Stimulated activated CD8-positive, alpha-beta memory T cell treated with anti-CD3 and anti-CD28 coated beads, Interleukin-15, amount 100 ng/mL, for 24 hours (primary cell): ENCODE measurements at places on chromosomes 2 and 18.

DNA sequence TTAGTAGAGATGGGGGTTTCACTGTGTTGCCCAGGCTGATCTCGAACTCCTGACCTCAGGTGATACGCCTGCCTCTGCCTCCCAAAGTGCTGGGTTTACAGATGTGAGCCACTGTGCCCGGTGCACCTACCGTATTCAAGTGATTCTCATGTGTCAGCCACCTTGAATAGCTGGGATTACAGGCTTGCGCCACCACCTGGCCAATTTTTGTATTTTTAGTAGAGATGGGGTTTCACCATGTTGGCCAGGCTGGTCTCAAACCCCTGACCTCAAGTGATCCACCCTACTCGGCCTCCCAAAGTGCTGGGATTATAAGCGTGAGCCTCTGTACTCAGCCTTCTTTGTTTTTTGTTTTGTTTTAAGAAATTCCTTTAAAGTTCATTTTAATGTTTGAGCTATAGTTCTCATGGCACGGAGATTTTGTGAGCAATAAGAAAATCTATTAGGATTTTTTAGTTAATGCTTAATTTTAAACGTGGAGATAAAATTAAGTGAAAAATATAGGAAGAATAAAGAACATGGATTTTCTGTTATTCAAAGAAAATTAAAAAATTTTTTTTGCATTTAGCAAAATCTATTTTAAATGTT lies 242.6 kb downstream of the PHLPP1 start:
- no peak for DNase-seq

DNA sequence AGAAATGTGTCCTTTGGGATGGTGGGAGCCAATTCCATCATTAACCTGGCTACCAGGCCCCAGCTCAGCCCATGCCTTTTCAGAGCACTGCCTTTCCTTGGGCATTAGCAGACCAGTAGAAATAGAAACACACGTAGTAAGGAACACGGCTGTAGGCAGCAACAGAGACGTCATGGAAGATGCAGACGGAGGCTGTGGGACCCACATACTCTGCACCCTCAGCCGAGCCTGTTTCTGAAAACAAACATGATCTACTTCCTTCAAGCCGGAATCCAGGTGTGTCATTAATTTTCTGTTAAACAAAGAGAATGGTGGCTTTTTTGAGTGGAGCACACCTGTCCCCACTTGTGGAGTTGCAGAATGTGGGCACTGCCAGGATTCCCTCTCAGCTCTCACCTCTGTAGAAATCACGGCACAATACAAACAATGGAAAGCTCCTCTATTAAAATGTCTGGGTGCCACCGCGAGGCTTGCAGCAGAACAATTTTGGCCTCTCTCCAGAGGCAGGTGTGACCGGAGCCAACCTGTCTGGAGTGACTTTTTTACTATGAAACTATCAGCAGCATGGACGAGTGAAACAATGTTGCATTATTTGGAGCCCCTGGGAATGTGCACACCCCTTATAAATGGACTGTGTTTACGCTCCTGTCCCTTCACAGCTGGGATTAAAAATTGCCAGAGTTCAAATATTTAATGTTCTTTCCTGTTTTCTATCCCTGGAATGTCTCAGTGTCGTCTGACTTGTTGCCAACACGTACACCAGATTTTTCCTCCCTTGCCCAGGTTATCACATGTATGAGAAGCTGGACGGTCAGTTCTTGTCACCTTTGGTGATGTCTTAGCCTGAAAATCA lies 31.7 kb downstream of the SPP2 start:
- DNase-seq, result no peak

DNA sequence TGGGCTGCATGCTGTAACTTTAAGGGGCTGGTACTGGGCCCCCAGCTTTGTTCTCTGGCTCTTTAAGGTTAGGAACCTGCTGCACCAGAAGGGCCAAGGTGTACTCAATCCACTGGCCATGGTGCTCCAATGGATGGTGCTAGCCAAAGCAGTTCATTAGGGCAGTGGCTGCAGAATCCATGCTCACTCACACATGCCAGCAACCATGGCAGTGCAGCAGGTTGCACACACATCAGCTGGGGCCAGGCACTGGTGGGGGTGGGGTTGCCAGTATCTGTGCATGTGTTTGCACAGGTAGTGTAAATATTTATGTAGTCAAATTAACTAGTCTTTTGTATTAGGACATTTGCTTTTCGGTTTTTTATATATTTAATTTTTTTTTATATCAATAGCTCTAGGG lies 228.3 kb upstream of the EPC2 start:
- DNase-seq, result no peak

DNA sequence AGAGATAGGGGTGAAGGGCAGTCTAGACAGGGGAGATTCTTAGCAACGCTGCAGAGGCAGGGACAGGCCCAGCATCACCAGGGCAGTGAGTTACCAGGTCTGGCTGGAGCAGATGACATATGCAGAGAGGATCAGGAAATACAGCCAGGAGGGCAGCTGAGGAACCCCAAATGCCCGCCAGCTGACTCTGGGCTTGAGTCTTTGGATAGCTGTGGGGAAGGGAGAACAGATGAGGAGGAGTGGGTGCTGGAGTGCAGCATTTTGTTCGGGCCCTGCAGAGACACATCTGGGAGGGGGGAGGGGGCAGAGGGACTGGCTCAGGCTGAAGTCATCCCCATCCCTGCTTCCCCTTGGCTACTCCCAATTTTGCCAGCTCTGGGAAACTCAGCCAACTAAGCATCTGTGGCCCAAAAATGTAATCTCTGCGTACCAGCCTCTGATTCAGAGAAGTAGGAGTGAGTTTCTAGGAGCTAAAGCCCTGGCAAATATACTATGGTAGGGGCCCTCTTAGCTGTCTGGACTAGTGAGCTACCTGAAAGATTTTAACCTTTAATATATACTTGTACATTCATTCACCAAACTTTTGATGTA lies 214.5 kb downstream of the ZBTB7C start:
- no peak for DNase-seq

GRCh38 chr2:44429034-44429433 lies 67.3 kb downstream of the CAMKMT start:
- DNase-seq, result no peak

DNA sequence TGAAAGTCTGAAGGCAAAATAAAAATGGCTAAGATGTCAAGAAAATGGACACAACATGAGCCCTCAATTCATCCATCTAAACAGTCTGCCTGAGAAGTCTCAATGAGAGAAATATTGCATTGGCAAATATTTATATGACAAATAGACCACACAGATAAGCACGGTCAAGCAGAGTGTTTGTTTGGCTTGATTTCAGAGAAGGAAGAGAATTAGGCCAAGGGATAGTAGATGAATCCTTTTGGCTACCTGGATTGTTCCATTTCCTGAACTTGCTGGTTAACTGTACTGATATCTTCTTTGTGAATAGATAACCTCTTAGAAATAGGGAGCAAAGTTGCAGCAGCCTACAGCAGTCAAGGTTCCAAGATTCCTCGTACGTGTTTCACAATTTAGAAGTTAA lies 129.6 kb downstream of the RBMS1 start:
- no peak for DNase-seq

- DNase-seq, result no peak
Observed at GRCh38 chr2:6992794-6993228, 75.6 kb downstream of the RNF144A start.

DNA sequence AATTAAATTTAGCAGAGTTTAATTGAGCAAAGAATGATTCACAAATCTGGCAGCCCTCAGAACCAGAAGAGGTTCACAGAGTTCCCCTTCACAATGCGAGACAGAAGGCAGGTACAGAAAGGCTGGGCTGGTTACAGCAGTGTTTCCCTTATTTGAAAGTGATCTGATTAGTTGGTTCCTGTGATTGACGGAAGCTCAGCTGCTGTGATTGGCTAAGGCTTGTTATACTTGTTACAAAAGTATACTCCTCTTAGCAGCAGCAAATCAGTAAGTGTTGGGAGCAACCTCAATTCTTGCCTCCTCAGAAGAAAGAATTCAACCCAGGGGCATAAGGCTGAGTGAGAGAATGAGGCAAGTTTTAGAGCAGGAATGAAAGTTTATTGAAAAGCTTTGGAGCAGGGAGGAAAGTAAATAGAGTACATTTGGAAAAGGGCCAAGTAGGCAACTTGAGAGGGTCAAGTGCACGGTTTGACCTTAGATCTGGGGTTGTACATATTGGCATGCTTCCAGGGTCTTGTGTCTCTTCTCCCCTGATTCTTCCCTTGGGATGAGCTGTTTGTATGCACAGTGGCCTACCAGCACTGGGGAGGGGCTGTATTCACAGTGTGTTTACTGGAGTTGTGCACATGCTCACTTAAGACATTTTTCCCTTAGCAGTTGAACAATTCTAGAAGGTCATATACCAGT lies 431.8 kb upstream of the RAB12 start:
- DNase-seq, result no peak

DNA sequence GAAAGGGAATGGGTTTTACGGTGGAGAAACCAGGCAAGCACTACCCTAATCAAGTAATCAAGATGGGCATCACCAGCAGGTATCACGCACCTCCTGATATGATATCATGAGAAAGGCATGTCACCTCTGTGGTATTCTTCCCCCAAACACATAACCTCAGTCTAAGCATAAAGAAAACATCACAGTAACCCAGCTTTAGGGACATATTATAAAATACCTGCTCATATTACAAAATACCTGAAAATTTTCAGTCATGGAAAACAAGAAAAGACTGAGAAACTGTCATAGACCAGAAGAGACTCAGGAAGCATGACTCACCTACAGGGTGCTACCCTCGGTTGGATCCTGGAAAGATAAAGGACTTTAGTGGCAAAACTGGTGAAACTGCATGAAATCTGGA lies 30.5 kb downstream of the GCKR start:
- DNase-seq, result no peak

GRCh38 chr2:134532537-134532936 lies 186.3 kb downstream of the TMEM163 start:
- no peak for DNase-seq

DNA sequence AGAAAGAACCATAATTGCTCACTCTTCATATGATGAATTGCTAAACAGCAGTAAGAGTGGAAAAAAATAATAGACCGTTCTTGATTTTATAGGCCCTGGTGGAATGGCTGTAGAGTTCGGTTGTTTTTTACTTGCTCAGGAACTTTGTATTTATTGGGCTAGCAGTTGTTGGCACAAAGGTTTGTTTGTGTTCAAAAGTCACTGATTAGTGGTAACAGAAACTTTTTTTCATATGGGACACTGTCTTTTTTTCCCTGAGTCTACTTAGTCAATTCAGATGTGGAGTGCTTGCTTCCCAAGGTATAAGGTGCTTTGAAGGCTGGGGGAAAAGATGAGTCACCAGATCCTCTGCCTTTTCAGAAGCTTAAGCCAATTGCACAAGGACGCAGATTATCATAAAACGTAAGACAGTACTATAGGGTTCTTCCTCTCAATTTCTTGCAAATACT lies 25.8 kb downstream of the PHLPP1 start:
- DNase-seq, result no peak

DNA sequence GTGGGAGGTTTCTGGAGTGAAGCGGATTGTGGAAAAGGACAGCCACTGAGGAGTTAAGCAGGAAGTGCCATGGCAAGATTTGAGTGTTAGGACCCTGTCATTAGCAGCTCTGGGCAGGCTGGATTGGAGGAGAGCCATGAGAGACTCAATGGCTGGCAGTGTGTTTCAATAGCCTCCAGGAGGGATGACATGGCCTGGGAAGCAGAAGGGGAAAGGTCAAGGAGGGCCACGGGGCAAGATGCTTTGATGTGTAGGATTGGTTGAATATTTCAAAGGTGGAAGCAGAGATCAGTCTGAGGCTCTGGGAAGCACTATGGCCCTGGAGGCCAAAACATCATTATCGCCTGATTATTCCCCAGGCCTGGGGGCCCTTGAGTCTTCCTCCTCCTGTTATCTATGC lies 229.0 kb upstream of the HS6ST1 start:
- no peak for DNase-seq

DNA sequence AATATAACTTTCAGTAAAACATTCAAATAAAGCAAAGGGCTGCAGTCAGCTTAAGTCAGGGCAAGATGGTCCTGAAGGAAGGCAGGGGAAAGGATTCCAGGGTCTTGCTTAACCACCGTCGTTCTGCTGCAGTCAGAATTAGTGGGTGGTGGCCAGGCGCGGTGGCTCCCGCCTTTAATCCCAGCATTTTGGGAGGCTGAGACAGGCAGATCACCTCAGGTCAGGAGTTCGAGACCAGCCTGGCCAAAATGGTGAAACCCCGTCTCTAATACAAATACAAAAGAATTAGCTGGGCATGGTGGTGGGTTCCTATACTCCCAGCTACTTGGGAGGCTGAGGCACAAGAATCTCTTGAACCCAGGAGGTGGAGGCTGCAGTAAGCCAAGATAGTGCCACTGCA lies 6.8 kb downstream of the SLC19A3 start:
- DNase-seq, result no peak

- DNase-seq, result no peak
Observed at GRCh38 chr2:3324404-3325281, 53.0 kb downstream of the EIPR1 start.

DNA sequence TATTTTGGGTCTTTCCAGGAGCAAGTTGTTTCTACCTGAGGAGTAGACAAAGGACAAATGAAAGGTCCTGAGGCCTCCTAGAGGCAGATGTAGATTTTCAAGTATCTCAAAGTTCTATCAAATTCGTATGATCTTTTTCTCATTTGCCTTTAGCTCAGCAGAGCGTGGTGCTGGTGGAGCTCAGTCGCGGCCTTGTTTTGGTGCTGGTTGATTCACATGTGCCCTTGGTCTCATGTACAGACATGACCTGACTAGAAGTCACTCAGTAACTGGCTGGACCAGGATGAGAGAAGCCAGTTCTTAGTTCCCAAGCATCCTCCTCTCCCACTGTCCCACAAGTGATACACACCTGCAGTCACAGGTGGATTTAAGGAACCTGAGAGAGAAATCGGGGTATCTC lies 264.0 kb downstream of the PRKCE start:
- DNase-seq, result no peak

DNA sequence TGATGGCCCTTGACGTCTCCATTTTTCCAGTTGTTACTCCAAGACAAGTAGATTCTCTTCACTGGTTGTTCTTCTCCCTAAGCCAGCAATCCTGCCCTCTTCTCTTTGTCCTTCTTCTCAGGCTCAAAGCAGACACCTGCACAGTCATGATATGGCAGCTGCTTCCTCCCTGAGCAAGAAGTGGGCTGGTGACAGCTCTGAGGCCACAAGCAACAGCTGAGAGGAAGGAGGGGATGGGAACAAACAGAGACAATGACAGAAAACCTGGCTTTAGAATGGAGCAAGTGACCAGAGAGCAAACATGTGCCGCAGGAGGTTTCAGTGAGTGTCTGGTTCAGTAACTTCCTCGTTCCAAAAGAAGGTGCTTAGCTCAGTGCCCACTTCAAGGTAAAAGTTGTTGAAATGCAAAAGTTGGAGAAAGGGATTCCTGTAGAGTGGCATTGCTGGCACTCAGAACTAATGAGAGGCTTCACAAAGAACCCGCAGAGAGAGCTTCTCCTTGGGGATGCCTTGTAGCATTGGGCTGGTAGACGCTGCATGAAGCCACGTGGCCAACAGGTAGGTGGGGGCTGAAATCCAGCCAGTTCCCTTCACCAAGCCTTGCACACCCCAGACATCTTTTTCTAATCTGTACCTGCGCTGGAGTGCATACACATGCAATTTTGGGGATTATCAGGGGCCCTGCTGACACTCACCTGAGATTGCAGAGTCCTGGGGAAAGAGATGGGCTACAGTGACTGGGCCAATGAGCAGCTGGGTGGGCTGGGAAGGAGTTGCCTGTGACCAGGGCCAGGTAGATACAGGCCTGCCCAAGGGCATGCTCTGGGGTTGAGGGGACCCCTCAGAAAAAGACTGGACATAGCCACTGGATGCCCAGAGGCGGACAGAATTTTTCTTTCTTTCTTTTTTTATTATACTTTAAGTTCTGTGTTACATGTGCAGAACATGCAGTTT lies 153.3 kb upstream of the RAB12 start:
- DNase-seq, result no peak

GRCh38 chr18:34242739-34243138 lies 18.0 kb upstream of the NOL4 start:
- DNase-seq, result no peak

- no peak for DNase-seq
Observed at GRCh38 chr2:144582651-144583380, 62.9 kb upstream of the ZEB2 start.
